ENCODE measurements at places on chromosomes 2 and 18.

- no peak for DNase-seq
Observed at GRCh38 chr2:219017201-219017931, 23.9 kb downstream of the CFAP65 start.

- no peak for DNase-seq
Observed at GRCh38 chr18:65548316-65548715, 202.5 kb upstream of the CDH7 start.

- no peak for DNase-seq
Observed at GRCh38 chr2:152042636-152043615, 55.9 kb downstream of the CACNB4 start.

DNA sequence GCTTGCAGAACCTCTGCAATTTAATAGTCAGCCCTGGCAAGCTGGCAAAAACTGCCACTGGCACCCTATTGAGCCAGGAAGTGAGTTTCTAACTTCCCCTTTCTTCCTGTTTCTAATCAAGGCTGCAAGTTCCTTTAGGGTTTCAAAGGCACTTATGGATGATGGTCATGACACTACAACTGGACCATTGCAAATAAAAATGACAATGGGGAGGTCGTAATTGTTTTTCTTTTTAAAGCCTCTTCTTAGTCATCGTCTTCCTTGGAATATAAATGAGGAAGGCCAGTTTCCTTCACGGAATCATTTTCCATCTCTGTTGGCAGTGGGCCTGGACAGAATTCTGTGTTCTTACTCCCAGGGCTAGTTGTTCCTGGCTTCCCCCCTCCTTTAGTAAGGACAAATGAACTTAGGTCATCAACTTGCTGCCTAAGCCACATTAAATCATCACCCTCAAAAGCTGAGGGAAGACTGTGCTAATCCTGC lies 35.8 kb downstream of the SH3RF3 start:
- no peak for DNase-seq

DNA sequence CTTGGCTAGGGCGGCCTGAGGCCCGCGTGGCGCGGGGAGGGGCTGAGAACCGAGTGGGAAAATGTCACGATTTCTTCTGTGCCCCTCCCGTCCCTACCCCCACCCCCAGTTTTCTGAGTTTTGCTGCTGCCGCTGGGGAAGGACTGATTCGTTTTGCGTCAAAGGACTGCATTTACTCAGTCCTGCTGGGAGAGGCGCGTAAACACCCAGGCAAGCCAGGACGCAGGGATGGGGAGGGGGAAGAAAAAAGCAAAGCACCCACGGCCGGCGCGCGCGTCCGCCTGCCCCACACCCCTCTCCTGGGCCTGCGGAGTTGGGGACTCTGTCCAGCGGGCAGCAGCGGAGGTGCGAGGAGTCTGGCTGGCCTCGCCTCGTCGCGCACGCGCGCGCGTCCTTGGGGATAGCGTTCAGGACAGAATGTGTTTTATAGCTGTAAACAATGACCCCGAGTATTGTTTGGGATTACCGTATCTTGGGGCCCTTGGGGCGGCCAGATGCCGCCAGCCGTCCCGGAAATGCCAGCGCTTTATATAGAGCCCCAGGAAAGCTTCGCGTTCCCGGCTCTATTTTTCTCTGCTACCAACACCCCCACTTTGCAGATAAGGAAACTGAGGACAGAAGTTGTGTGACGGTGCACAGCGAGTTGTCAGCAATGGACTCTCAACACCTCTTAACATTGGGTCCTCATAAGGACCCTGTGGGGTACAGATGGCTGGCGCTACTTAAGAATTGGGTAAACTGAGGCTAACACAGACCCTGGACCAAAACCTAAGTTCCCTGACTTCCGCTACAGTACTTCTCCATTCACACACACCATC lies 1.7 kb upstream of the FOSL2 start:
- DNase-seq: no peak

DNA sequence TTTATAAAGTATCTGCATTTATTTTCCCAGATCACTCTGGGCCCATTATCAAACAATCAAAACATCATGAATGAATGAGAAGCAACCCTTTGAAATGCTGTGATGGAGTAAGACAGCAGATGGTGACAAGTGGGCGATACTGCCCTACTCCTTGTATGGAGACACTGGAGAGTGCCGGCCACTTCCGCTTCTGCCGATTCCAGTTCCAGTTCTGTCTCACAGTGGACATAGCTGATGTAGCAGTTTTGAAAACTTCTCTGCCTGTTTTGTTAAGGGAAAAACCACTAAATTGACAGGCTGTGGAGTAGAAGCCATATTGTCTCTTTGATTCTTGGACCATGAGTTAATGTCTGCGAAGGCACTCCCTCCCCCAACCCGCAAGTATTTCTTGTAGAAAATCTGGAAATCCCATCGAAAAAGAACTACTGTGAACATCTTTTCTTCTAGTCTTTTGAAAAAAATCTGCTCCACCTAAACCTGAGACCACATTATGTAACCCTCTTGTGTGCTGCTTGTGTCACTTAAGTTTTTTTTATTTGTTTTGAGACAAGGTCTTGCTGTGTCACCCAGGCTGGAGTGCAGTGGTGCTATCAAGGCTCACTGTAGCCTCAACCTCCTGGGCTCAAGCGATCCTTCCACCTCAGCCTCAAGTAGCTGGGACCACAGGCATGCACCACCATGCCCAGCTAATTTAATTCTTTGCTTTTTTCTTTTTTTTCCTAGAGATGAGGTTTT lies 133.5 kb downstream of the TANC1 start:
- DNase-seq: no peak

GRCh38 chr2:105747991-105748390 lies 3.3 kb downstream of the NCK2 start:
- no peak for DNase-seq

- DNase-seq: no peak
Observed at GRCh38 chr2:96860065-96861029, 2.5 kb upstream of the ANKRD39 start.

- DNase-seq: no peak
Observed at GRCh38 chr2:69567157-69567908, 76.2 kb downstream of the AAK1 start.

Data from activated naive CD8-positive, alpha-beta T cell treated with anti-CD3 and anti-CD28 coated beads, Interleukin-2, amount 50 U/mL, for 16 hours (primary cell).